Testis (tissue), 5 donors: ENCODE measurements at places on chromosomes 7 and 10. TPM values are rescaled to one million over a fixed set of nuclear protein-coding genes. Genes with fewer than 3 reads are reported as not detected.
A peak's percentile ranks its signal among the peaks of the same experiment; 100 is the strongest.

The NUB1 gene
- total RNA-seq: 57.9 TPM

DNA sequence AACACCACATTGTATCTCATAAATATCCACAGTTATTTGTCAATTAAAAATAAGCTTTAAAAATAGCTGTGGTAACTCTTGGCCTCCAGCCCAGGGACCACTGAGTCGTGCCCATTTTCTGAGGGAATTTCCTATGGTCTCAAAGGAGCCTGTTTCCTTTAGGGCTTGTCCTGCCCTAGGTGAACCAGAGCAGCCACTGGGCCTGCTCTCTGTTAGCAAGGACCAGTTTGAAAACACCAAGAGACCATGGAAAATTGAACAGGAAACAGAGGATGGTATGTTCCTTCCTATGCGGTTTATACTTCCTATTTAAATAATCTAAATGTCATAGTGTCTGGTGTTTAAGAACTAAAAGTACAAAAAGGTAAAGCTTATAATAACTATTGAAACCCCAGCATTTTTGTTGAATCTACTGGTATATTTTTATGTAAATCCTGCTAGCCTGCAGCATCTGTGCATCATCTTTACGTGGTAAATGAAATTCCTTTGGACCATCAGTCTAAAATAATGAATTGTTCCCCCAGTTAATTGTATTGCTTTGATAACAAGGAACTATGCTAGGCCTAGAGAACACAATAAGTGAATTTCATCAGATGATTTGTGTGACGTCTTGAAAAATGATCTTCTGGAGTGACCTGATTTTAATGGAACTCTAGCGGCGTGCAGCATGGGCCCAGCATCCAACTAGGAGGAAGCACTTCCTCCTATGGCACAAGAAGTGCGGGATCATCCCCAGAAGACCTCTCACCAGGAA lies 333.7 kb downstream of the GFRA1 start:
- no peaks in the 10 kb centered on the region for H3K36me3 ChIP-seq
- no peak overlapping the region for H3K4me3 ChIP-seq
- no peak overlapping the region for H3K27ac ChIP-seq

The ADIRF gene
- total RNA-seq: 35.0 TPM

- H3K36me3 ChIP-seq: no peaks in the 10 kb centered on the region
- no peak overlapping the region for H3K4me3 ChIP-seq
- no peaks in the 10 kb centered on the region for H3K27me3 ChIP-seq
Observed at GRCh38 chr10:1107679-1108078, 51.5 kb downstream of the WDR37 start.

GRCh38 chr7:16939161-16939560 lies 57.4 kb upstream of the AGR3 start:
- H3K27ac ChIP-seq: no peak overlapping the region
- no peak for DNase-seq
- H3K27me3 ChIP-seq: no peaks in the 10 kb centered on the region
- H3K4me1 ChIP-seq: no peaks in the 10 kb centered on the region
- no peaks in the 10 kb centered on the region for H3K36me3 ChIP-seq

- H3K27me3 ChIP-seq: no peaks in the 10 kb centered on the region
- no peak for DNase-seq
- no peak overlapping the region for H3K4me3 ChIP-seq
Observed at GRCh38 chr10:70811881-70812280, 3.9 kb upstream of the SGPL1 start.

The FAM25C gene
- total RNA-seq: not detected

GRCh38 chr7:144720149-144720548 lies 115.7 kb downstream of the TPK1 start:
- DNase-seq: no peak
- H3K4me3 ChIP-seq: no peak overlapping the region
- no peaks in the 10 kb centered on the region for H3K27me3 ChIP-seq
- H3K36me3 ChIP-seq: no peaks in the 10 kb centered on the region
- H3K4me1 ChIP-seq: no peaks in the 10 kb centered on the region

The SLC13A4 gene
- 19.0 TPM for total RNA-seq

DNA sequence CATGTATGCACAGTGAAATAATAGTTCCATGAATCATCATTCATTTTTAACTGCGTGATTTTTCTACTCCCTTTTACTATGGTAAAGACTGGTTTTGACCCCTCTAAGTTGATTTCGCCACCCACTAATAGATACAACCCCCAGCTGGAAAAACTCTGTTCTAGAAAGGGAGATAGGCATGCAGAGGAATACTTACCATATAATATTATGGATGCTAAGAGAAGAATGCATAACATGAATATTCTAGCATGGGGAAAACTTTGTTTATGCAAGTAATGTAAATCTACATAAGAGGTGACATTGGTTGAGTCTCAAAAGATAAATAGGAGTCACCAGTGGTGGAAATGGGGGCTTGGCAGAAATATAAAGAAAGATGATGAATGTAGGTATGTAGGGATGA lies 97.3 kb upstream of the MBL2 start:
- H3K27me3 ChIP-seq: no peaks in the 10 kb centered on the region
- H3K36me3 ChIP-seq: no peaks in the 10 kb centered on the region

- peaks cover 30% of the 10 kb centered on the region for H3K4me1 ChIP-seq
- DNase-seq: no peak
- no peaks in the 10 kb centered on the region for H3K36me3 ChIP-seq
- H3K27ac ChIP-seq: no peak overlapping the region
Observed at GRCh38 chr7:131223151-131223550, 104.5 kb upstream of the MKLN1 start.

GRCh38 chr7:33760834-33761233 lies 144.5 kb upstream of the BMPER start:
- DNase-seq: no peak
- no peaks in the 10 kb centered on the region for H3K27me3 ChIP-seq
- H3K4me3 ChIP-seq: no peak overlapping the region
- H3K36me3 ChIP-seq: no peaks in the 10 kb centered on the region
- H3K27ac ChIP-seq: no peak overlapping the region

DNA sequence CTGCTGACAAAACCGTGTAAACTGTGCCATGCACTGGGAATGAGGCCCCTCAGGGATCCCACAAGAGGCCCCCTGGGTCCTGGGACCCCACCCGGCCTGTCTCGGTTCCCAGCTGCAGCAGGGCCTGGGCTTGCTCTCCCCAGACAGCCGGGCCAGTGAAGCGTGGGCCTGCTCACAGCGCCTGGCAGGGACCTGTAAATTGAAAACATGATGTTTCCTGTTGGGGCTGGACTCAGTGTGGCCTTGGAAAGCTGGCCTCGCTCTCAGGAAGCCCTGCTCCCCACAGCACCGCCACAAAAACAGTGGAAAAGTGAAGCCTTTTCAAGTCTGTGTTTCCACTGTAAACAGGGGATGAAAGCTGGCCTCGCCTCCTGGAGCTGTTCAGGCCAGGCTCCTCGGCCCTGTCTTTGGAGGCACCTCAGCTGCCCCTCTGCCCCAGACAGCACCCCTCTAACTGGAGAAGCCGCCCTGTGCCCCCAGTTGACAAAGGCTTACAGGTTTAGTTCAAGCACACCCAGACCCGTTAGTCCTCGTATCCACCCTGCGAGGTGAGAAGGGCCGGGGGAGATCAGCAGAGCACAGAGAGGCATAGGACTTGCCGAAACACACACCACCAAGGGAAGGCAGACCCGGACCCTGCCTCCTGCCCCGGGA lies 108.3 kb downstream of the ZMIZ1 start:
- peaks cover 73% of the 10 kb centered on the region for H3K4me1 ChIP-seq
- H3K27ac ChIP-seq: peak overlapping the region; percentile 69
- no peak overlapping the region for H3K4me3 ChIP-seq

GRCh38 chr7:93284908-93285307 lies 52.7 kb downstream of the VPS50 start:
- H3K27me3 ChIP-seq: no peaks in the 10 kb centered on the region
- H3K4me1 ChIP-seq: no peaks in the 10 kb centered on the region
- no peak overlapping the region for H3K4me3 ChIP-seq
- DNase-seq: no peak

DNA sequence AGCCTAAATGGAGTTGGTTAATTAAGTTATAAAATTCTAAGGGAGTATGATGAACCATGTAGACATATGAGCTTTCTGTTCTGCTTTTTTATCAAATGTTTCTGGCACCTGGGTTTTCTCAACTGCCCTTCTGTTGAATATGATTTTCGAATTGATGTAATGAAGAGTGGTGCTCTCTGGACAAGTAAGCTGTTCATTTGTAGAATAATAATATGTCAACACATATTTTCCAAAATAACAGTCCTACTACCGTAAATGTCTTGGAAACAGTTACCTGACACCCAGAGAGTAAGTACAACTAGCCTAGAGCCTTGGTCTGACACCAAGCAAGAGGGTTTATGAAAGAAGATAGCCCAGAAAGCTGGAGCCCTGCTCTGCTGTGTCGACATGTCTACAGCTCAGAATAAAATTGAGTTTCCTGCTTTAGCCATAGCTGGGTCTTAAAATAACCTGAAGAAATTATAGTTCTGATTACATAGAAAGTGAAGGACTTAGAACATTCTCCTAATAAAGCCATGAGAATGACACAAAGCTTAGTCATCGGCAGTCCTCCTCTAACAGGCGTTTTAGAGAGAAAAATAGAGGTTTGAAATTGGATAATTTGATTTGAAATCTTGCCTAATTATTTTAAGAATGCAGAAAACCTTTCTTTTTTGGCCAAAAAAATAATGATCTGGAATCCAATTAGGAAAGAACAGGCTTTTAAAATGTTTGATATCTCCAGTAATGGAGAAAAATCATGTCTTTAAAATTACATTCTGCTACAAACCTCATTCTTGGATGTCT lies 25.1 kb downstream of the HDAC9 start:
- no peak overlapping the region for H3K4me3 ChIP-seq
- no peaks in the 10 kb centered on the region for H3K36me3 ChIP-seq
- no peak for DNase-seq
- no peak overlapping the region for H3K27ac ChIP-seq

- no peak for DNase-seq
- no peak overlapping the region for H3K4me3 ChIP-seq
- H3K4me1 ChIP-seq: no peaks in the 10 kb centered on the region
Observed at GRCh38 chr10:15237351-15237750, 68.9 kb upstream of the NMT2 start.

The EPO gene
- 0.93 TPM for total RNA-seq

The PPP1R3C gene
- total RNA-seq: 4.7 TPM
